ENCODE measurements at places on chromosomes 1 and 21.

DNA sequence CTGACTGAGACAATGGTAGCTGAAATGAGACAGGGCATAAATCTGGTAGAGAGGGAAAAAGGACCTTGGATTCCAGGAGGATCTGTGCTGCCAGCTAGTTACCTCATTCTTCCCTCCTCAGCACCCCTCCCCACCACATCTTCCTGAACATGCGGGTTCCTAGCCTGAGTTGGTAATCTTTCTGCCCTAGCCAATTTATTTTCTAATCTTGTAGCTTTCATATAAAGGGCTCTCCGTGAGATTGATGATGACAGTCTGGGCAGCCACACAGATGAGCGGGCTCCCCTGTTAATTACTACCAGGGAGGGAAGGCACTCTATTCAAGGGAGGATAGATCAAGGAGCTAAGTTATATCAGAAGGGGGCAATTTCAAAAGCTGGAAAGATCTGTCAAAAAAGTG is 20.2 kb downstream of the ARHGEF11 start:
- DNase-seq, result no peak

- no peak for DNase-seq
Measured at GRCh38 chr1:50796272-50796671, 163.8 kb downstream of the FAF1 start.

GRCh38 chr1:206003854-206004800 is 932 bp upstream of the RAB7B start:
- DNase-seq, result no peak

DNA sequence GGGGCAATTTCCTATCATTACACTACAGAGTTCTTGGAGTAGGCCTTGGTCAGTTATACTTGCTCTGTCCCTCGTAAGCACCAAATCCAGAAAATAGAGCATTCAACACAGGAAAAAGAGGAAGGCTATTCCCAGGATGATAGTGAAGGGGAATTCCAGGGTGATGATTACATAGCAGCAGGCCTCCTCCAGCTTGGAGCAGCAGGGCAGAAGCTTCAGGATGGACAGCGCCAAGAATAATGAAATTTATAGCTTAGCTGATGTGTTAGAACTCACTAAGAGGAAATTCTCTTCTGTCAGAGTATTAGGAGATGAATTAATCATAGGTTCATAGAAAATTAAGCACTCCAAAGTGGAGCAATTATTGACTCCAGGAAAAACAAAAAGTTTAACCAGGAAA is 10.8 kb upstream of the SMAP2 start:
- DNase-seq, result no peak

All from NCI-H146 (cell line).